ENCODE measurements at places on chromosomes 4 and X. TPM values are rescaled to one million over a fixed set of nuclear protein-coding genes. Genes with fewer than 3 reads are reported as not detected.

- no peak for DNase-seq
Measured at GRCh38 chrX:9644335-9644734, 121.3 kb downstream of the GPR143 start.

DNA sequence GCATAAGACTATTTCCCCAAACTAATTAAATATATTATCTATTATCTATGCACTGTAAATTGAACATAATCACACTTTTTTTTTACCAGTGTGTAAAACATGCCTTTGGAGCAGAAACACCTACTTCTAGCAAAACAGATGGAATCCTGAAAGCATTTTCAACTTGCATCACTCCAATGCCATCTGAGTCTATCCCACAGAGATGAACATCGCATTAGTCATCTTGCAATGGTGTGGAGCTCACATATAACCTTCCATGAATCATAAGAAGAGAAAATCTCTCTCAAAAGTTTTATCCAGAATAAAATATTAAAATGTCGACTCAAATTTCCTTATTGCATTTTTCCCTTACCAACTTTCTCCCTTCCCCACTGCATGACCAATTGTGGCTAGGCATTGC is 406.7 kb upstream of the ACTRT1 start:
- peak; percentile 67 for DNase-seq

DNA sequence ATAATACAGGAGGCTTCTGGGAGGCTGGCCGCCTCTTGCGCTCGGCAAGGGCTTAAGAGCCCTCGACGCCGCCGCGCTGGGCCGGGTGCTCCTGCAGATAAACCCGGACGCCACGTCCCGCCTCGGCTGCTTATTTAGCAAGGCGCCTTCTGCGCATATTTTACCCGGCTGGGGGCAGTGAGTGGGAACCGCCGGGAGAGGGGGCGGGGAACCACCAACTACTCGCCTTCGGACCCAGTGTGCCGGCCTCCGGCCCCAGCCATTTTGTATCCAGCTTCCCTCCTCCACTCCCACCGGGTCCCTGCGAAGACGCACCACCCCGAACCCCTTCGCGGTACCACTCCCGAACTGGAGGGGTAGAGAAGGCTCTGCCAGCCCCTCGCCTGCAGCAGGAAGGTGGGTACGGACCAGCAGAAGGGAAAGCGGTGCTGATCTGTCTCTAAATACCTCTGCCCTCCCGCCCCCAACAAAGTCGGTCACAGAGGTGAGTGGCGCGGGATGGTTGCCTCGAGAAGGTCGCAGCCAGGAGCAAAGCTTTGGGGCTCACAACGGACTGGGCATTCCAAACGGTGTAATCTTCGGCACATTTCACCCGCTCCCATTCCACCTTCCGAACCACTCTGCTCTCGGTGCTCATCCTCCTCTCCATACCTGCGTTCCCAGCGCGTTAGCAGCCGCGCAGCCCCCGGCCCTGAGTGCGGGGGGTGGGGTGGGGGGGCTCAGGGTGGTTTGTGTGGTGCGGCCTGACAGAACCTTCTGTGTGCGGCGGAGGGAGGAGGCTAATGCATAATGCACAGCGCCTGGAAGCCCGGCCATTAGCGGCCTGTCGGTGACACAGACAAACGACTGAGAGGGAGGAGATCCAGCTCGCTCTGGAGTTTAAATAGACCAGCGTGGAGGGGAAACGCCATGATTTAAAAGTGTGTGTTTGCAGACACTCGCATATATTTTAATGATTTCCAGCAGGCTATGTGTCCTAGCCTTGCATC is 4.9 kb upstream of the BCOR start:
- no peak for DNase-seq

GRCh38 chrX:107603429-107604159 is 24.7 kb upstream of the PRPS1 start:
- DNase-seq: no peak

- DNase-seq: peak; percentile 23
Measured at GRCh38 chr4:48602763-48603162, 112.7 kb downstream of the ZAR1 start.

- peak; percentile 67 for DNase-seq
Measured at GRCh38 chrX:103687696-103688201, 1.2 kb upstream of the MORF4L2 start.

GRCh38 chr4:145936142-145936996 is 2.3 kb downstream of the ZNF827 start:
- peak; percentile 46 for DNase-seq

DNA sequence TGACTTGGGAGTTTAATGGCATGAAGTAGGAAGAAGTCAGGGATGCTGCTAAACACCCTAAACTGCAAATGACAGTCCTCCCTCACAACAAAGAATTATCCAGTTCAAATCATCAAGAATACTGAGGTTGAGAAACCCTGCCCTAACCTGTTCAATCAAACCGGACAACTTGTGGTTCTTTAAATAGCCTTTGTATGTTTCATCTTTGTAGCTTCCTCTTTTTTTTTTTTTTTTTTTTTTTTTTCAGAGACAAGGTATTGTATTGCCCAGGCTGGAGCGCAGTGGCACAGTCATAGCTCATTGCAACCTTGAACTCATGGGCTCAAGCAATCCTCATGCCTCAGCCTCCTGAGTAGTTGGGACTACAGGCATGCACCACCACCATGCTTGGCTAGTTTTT is 52.5 kb upstream of the TTC29 start:
- DNase-seq: no peak

DNA sequence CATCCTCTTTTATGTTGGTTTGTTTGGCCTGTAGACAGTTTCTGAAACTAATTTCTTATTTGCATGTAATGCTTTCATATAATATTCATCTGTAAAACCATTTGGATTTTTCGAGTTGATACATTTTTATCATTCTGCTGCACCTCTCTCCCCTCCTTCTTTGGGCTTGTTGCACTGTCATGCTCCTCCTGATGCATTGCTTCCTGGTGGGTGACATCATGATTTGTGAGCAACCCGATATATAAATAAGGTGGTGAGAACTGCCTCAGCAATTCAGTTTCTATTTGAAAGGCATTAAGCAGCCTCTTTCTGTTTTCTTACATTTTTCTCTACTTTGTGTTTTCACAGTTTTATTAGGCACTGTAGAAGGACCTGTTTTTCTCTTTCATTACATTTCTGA is 515.7 kb downstream of the RPA4 start:
- peak; percentile 21 for DNase-seq

DNA sequence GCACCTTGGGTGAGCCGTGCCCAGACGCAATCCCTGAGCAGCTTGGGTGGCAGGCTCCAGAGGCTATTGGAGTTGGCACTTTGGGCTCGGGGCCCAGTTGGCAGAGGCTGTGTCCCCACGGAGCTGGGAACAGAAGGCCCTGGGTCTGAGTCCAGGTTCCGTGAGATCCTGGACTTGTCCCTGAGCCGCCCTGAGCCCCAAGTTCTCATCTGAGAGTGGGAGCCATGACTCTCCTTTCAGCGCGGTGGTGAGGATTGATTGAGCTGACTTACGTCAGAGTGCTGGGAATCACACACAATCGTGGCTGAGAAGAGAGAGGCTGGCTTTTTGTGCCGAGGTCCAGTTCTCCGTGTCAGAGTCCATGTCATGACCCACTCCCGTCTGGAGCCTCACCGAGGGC is 98.0 kb downstream of the PSAPL1 start:
- no peak for DNase-seq

GRCh38 chrX:124033821-124034220 is 72.3 kb downstream of the STAG2 start:
- peak; percentile 17 for DNase-seq

GRCh38 chr4:136392576-136392975 is 1139.7 kb downstream of the PCDH18 start:
- peak; percentile 25 for DNase-seq

DNA sequence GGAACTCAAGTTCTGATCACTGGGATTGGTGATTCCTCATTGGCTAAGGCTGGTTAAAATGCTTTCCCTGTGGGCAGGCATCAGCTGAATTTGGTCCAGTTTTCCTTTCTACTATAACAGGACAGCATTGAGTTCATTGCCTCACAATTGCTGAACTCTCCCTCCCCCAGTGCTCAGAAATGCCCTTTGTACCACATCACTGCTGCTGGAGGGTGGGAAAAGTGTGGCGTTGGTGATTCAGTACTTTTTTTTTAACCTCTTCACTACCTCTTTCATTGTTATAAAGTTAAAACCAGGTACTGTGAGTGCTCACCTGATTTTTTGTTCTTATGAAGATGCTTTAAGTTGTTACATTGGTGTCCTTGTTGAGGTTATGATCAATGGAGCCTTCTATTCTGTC is 69.3 kb upstream of the IL2 start:
- no peak for DNase-seq

The SAGE1 gene
- not detected for total RNA-seq

The TRPC5OS gene
- total RNA-seq: not detected

Data from foreskin keratinocyte (primary cell).